ENCODE measurements at places on chromosomes 2 and 18. TPM values are rescaled to one million over a fixed set of nuclear protein-coding genes. Genes with fewer than 3 reads are reported as not detected.

The ANKRD62 gene
- 0.06 TPM for total RNA-seq

The POTEI gene
- 0.72 TPM for total RNA-seq

The CIDEA gene
- 0.44 TPM for total RNA-seq

The BMP10 gene
- total RNA-seq: not detected

The HOXD10 gene
- 15.5 TPM for total RNA-seq

The RTP5 gene
- total RNA-seq: 5.3 TPM

The SRD5A2 gene
- 0.17 TPM for total RNA-seq

Measured in spinal cord (tissue), 10 donors.